Thymus (tissue), 14 donors: ENCODE measurements at places on chromosomes 1 and 21.

- DNase-seq, result peak; percentile 29
Measured at GRCh38 chr1:92623187-92623778, 136.6 kb upstream of the GFI1 start.

GRCh38 chr1:20400341-20401177, 85.5 kb downstream of the CAMK2N1 start:
- DNase-seq, result no peak

DNA sequence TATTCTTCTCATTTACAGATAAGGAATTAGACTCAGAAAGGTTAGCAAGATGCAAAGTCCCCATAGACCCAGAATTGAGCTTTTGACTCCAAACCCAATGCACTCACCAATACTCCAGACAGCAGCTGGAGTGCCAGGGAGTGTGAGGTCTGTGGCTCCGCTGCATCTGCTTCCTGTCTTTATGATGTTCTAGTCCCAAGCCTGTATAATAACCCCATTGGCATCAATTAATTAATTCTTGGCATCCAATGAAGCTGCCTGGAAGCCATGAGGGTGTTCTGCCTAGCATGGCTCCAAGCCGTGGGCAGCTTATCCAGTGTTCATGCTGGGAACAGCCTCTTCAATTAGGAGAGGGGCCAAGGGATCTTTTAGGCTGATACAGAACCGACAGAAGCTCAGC, 188.7 kb downstream of the GIPC2 start:
- no peak for DNase-seq

- DNase-seq, result no peak
Measured at GRCh38 chr1:2288816-2289536, 60.9 kb downstream of the SKI start.

- no peak for DNase-seq
Measured at GRCh38 chr1:2133879-2134215, 60.7 kb downstream of the FAAP20 start.

- peak; percentile 62 for DNase-seq
Measured at GRCh38 chr1:110746644-110747259, 72.0 kb upstream of the KCNA3 start.

DNA sequence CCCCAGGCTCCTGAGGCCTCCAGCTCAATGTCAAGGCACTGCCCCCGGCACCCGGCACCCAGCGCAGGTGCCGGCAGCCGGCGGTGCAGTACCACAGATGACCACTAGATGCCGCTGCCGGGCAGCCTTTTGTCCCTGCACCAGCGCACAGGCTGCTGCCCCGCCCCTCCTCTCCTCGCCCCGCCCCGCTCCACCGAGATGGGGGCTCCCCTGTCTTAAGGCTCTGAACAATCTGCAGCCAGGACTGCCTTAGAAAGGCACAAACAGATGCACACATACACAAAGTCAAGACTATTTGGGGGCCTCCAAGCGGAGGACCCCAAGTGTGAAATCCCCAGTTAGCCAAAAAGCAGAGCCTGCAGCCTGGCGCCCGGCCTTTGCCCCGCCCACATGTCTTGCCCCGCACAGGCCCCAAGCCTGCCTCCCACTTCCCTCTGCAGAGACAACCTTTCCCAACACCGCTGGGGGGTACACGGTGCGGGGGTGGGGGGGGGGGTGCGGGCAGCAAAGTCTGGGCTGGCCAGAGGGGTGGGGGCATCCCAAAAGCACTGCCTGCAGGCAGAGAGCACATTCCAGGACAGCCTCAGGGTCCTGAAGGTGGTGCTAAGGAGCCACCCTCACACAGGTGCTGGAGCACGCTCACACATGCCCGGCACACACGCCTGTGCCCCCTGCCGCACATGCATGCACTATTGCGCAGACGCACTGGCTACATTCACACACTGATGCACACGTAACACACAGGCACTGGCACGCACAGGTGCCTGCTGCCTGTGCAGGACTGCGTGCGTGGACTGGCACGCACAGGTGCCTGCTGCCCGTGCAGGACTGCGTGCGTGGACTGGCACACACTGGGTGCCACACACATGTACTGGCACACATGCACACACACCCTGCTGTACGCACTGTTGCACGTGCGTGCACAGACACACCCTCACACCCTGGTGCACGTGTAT, 37.1 kb downstream of the ARHGEF16 start:
- peak; percentile 85 for DNase-seq

GRCh38 chr1:90359994-90360393, 357.1 kb downstream of the BARHL2 start:
- DNase-seq, result no peak

GRCh38 chr1:115976062-115976920, at the start of gene SLC22A15:
TSS of gene SLC22A15 (plus strand) at chr1:115976513. CDS start at chr1:115976628, 115 bp downstream.
- no peak for DNase-seq

DNA sequence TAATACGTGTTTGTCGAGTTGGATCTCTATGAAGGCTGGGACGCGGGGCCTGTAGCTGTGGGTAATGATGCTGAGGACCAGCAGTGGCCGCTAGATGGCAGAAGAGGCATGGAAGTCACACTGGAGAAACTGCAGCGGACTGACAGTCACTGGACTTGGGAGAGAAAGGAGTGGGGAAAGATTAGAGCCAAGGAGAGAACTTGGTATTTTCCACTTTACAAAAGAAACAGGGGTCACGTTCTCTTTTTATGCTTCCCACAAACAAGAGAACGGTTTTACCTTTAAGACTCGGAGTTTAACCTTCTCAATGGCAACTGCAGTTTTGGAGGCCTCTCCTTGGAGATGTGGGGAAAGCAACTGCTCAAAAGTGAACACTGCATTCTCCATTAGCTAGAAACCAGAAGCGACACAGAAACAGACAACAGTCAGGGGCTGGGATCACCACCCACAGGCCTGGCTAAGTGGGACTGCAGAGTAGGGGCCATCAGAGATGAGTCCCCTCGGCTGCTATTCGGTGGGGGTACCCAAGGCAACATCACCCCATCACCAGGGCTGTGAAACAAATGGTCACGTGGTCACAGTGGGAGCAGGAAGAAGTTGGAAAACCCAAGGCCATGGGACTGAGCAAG, 51.1 kb upstream of the EDEM3 start:
- peak; percentile 83 for DNase-seq

DNA sequence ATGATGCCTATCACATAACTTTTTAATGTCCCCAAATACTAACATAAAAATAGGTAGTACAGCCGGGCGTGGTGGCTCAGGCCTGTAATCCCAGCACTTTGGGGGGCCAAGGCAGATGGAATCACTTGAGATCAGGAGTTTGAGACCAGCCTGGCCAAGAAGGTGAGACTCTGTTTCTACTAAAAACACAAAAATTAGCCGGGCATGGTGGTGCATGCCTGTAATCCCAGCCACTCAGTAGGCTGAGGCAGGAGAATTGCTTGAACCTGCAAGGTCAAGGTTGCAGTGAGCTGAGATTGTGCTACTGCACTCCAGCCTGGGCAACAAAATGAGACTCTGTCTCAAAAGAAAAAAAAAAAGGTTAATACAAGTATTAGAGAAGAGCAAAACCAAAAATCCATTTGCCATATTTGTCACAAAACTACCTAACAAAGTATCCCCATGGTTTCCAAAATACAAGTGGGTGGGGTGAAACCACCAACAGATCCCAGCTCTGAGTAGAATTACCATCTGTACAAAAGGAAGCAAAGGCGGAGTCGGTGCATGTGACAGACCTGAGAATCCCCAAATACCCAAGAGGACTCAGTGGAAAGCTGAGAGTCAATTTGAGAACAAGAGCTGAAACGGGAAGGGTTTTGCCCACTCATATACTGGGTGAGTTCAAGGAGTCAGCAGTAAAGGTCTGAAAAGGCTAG, 113.2 kb downstream of the TOMM20 start:
- DNase-seq, result no peak

DNA sequence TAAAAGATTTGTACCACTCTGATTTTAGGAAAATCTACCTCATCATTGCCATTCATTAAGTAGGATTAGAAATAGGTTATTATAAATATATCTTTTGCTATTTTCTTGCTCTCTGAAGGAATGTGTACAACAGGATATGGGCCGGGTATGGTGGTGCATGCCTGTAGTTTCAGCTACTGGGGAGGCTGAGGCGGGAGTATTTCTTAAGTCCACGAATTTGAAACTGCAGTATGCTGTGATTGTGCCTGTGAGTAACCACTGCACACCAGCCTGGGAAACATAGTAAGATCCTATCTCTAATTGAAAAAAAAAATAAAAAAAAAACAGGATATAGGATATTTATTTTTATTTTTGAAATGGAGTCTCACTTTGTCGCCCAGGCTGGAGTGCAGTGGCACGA, 50.0 kb downstream of the CLIC4 start:
- no peak for DNase-seq

DNA sequence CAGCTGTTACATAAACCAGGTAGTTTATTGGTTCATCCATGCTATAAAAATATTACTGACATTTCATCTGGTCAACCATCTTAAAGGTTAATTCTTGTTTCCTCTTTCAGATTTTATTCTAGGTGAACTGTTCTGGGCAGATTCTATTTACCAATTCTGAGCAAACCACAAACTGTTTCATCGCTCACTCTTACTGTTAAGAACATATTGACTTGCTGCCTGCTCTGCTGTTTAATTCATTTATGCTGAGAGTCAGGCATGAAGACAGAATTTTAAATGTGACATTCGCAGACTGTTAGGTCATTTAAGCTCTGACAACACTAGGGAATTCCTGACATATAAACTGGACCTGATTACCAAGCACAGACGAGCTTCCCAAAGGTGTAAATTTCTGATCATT, 98.3 kb downstream of the PIGK start:
- DNase-seq, result no peak

DNA sequence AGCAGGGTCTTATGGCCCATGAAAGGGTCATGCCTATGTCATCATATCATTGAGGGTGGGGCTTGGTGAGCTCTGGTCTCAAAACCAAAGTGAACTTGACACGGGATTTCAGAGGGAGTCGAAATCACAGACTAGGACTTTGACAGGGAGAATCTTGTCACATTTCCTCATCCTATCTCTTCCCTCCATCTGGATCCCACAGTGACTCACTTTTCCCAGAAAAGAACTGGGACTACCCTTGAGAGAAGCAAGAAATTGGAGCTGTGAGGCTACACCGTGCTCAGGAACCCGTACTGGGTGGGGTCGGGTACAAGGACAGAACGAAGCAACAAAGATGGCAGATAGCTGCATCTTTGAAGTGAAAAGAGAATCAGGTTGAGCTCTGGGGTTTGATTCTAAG, 69.5 kb downstream of the ZSCAN20 start:
- DNase-seq, result no peak

- DNase-seq, result no peak
Measured at GRCh38 chr1:225299624-225300023, 128.2 kb downstream of the LBR start.

DNA sequence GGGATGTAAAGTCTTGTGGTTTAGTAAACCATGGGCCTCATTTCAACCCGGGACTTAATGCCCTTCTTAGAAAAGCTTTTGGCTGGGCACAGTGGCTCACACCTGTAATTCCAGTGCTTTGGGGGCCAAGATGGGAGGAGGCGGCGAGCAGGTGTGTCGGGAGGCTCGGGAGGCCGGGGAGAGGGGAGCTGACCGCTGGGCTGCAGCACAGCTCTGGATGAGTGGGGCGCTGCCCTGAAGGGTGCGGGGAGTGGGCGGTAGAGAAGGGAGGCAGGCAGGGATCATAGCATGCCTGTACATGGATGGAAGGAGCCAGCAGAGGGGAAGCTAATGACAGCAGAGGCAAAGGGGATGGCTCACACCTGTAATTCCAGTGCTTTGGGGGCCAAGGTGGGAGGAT, 31.0 kb downstream of the LHX4 start:
- DNase-seq, result no peak

- DNase-seq, result no peak
Measured at GRCh38 chr1:234617986-234618736, 8.2 kb upstream of the IRF2BP2 start.

GRCh38 chr1:74399249-74399648, 113.2 kb downstream of the LRRC53 start:
- no peak for DNase-seq

- DNase-seq, result no peak
Measured at GRCh38 chr1:227175611-227176010, 142.7 kb downstream of the CDC42BPA start.

- no peak for DNase-seq
Measured at GRCh38 chr1:1989789-1990188, 13.8 kb downstream of the CFAP74 start.

DNA sequence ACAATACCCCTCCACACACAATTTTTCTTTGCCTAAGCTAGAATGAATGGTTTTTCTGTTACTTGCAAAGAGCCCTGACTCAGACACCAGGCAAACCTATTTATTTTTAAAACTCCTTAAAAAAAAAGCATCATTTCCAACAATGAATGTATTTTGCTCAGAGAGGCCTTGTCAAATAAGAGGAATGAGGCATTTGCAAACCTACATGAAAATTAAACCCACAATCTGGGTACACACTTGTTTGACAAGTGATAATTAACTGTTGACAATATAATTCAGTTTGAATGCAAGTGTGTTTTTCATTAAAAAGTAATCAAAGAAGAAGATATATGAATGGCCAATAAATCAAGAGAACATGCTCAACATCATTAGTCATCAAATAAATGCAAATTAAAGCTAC, 339.5 kb downstream of the PTPRU start:
- DNase-seq, result no peak

DNA sequence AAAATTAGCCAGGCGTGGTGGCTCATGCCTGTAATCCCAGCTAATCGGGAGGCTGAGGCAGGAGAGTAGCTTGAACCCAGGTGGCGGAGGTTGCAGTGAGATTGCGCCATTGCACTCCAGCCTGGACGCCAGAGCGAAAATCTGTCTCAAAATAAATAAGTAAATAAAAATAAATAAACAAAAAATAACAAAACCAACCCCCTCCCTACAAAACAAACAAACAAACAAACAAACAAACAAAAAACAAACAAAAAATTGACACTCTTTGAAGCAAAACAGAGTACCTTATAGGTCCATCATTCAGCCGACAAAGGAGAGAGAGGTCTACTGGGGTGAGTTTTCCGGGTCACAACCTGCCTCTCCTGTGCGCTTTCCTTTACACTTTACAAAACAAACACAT, 5.4 kb upstream of the KDF1 start:
- DNase-seq, result no peak

DNA sequence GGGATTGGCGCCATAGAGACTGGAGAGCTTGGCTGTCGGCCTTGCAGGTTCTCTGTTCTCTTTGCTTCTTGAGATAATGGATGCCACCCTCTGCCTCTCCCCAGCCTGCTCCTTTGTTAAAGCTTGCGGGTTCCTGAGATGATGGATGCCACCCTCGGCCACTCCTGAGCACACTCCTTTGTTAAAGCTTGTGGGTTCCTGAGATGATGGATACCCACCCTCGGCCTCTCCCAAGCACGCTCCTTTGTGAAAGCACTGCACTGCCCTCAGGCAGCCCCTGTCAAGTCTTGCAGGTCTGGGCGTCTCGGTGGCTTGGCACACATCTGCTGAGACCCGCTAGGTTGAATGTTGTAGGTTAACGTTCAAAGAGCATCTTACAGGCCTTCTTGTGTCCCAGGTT, 76.5 kb downstream of the SCCPDH start:
- DNase-seq, result no peak

- DNase-seq, result no peak
Measured at GRCh38 chr1:103108376-103109150, at the start of gene COL11A1. TSS of gene COL11A1 (minus strand) at chr1:103108522. CDS start at chr1:103108178, 344 bp downstream.

DNA sequence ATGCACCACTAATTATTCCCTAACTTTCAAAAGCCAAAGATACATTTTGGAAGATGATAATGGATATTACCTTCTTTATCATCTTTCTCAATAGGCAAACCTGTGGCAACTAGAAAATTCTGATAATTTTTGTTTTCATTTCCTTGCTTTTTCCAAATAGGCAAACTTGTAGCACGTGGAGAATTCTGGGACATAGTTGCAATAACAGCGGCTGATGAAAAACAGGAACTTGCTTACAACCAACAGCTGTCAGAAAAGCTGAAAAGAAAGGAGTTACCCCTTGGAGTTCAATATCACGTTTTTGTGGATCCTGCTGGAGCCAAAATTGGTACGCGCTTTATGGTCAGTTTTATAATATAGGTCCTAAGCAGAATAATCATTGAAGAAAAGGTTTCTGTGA, 1.5 kb downstream of the FPGT start:
- DNase-seq, result peak; percentile 4
